ENCODE measurements at places on chromosomes 3 and 15. TPM values are rescaled to one million over a fixed set of nuclear protein-coding genes. Genes with fewer than 3 reads are reported as not detected.

Gene CLDN11
- polyA plus RNA-seq = 0.54 TPM

Gene KBTBD8
- polyA plus RNA-seq = 3.4 TPM

Gene NEDD4
- 10.5 TPM for polyA plus RNA-seq

GRCh38 chr15:67838789-67839332 lies 984 bp downstream of the RNU6-1 start:
- H3K27ac ChIP-seq = no peak overlapping the region
- H3K36me3 ChIP-seq = no peaks in the 10 kb centered on the region
- peaks cover 33% of the 10 kb centered on the region for H3K4me1 ChIP-seq
- H3K27me3 ChIP-seq = peaks cover 39% of the 10 kb centered on the region

DNA sequence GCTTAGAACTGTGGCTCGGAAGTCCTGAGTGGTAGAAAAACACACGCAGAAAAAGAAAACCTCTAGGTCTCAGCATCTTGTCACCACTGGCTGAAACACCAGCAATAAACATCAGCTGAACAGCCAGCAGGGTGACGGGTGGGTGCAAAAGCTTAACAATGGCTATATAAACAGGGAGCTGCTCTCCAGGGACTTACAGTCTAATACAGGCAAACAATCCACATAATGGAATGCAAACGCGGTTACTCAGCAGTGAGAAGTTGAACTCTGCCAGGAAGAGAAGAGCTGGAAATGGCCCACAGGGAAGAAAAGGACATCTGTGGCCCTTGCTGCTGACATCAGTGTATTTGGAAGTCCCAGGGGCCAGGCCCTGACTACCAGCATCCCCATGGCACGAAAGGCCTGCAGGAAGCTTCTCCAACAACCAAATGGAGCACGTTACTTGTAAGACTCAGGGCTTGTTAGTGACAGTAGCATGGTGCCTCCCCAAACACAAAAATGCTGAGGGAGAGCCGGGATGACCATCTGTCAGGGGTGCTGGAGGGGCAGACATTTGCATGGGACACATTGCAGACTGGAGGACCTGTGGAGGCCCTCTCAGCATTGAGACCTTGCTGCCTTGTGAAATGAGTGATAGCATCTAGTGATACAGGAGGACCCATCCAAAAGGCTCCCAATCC lies 3.0 kb downstream of the HEG1 start:
- H3K36me3 ChIP-seq = peaks cover 2% of the 10 kb centered on the region
- H3K4me3 ChIP-seq = no peak overlapping the region
- peak overlapping the region; percentile 83 for H3K27ac ChIP-seq
- H3K4me1 ChIP-seq = peaks cover 4% of the 10 kb centered on the region
- no peaks in the 10 kb centered on the region for H3K27me3 ChIP-seq
- DNase-seq = no peak
